ENCODE measurements at places on chromosomes 4 and X.

GRCh38 chrX:52353838-52354237, 15.0 kb upstream of the XAGE2 start:
- DNase-seq, result no peak

GRCh38 chrX:17475449-17476217, 100.6 kb downstream of the NHS start:
- no peak for DNase-seq

DNA sequence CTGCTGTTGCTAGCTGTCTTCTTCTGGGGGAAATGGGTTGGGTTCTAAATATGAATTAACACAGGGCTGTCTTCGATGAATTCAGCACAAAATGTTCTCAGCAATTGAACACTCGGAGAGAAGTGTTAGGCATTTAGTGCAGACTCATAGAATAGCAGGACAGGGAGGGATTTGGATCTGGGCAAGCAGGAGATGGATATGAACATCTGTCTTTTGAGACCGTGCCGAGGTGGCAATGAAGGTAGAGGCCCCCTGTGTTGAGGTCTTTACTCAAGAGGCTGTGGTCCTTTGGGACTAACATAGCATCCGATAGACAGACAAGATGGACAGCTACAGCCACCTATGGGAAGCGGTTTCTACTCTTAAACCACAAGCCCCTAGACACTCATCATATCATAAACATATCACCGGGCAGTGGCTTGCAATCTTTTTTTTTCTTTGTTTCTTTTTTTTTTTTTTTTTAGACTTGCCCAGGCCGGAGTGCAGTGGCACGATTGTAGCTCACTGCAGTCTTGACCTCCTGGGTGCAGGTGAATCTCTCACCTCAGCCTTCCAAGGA, 6.7 kb downstream of the CD99 start:
- no peak for DNase-seq

- no peak for DNase-seq
Measured at GRCh38 chrX:94914235-94914634, 1240.2 kb downstream of the FAM133A start.

DNA sequence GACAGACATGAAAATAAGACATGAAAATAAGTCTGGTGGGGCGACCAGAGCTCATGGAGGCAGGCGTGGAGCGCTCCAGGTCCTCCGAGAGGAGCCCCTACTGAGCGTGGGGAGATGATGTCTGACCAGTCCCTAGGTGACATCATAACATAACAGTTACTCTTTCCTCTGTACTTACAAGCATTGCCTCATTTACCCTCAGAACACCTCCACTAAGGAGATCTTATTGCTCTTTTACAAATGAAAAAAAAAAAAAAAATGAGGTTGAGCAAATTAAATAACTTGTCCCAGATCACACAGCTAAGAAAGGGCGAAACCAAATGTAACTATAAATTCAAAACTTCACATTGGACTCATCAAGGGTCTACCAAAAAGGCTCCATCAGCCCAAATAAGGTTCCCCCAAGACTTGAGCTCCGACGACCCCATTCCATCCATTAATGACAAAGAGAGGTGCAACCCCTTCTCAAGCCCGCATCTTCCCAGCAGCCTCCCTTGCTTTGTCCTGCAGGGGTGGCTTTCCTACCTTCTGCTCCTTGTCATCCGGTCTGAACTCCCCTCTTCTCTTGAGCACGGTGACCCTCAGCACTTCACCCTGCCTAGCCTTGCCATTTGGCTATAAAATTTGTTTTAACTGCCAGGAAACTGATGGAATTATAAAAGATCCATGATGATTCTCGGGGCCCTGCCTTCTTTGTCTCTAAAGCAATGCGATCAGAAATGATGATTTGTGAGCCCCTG, 246.7 kb downstream of the DHX15 start:
- no peak for DNase-seq

DNA sequence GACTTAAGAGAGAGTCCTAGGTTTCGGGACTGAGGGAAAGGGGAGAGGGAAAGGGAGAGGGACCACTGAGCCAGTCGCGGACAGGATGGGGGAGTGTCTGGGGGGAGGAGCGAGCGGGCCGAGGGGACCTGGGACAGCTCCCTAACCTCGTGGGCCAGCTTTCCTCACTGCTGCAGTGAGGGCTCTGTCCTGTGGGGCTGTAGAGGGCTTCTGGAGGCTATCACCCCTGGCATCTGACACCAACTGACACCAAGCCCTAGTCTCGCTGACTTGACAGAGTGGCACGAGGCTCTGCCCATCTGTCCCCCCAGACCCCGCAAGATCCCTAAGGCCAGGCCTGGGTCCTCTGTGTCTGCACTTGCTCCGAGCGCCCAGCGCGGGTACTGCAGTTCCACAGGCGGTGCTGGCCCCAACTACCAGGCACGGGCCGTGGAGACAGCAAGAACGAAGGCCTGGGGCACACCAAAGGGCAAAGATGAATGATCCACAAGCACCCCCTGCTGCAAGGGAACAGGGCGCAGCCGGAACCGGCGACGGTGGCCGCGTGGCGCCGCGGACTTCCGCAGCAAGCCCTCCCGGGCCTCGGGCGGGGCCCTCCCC, 465 bp downstream of the HAUS7 start:
- peak; percentile 31 for DNase-seq

- no peak for DNase-seq
Measured at GRCh38 chrX:50723006-50723405, 91.0 kb downstream of the SHROOM4 start.

DNA sequence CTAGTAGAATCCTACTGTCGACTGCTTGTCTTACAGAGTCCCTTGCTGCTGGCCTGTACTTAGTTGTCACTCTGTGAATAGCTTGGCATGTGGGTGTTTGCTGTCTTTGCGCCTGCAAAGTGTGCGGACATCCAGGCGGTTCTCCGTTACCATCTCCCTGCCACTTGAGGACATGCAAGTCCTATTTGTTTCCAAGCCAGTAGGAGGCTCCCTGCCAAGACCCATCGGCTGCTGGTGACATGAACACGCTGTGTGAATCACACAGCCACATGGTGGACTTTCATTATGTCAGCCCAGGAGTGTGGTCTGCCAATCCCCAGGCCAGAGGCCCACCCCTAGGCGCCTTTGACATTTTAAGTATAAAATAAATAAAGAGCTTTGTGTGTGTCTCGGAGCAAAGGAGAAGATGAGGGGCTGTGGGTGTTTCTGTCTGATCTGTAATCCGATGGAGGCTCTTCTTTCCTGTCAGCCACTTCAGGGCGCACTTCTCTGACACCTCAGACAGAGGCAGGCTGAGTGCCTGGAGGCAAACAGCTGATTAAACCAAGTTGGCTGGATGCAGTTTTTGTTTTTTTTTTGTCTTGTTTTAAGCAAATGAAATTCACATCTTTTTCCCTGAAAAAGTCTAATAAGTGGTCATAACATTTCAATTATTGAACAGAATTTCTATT, 51.5 kb downstream of the ALPK1 start:
- DNase-seq, result no peak

DNA sequence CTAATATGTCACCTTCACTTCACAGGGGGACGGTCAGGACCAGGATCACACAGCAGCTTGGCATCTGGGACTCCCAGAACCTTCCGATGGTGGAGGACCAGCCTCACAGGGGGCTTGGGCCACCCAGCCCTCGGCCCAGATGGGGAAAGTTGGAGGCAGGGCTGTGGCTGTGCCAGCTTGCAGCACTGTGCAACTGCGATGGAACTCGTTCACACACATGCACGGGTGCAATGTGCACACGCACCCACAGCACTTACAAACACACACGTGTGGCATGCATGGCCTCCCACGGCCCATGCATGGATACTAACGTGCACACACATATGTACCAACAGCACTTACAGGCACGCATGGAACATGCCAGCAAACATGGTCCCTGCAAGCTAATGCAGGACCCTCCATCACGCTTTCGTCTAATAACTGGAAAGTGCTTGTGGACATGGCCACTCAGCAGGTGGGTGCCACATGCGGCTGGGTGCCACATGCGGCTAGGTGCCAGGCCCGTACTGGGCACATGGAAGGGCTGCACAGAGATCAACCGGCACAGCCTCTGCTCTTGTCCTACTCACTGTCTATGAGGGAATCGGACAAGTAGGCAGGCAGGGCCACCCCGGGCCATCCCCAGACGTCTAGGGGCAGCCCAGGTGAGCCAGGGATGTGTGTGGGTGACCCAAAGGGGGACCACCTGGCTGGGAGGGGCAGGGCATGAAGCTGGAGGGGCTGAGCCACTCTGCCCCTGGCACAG, 63.2 kb downstream of the ADRA2C start:
- no peak for DNase-seq

DNA sequence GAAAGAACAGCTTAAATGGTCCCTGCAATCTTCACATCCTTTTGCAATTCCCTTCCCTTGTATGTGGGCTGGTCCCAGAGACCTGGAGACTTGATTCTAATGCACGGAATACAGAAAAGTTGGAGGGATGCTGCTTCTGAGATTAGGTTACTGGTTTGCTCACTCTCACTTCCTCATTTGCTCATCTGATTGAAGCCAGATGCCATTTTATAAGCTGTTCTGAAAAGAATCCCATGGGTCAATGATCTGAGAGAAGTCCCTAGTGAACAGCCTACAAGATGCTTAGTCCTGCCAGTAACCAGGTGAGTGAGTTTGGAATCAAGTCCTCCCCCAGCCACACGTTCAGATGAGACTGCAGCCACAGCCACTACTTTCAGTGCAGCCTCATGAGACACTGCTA, 35.9 kb downstream of the MAGEA1 start:
- DNase-seq, result no peak
